ENCODE measurements at places on chromosomes 2 and 18.

GRCh38 chr2:240209493-240209892, 69.0 kb upstream of the OTOS start:
- ATAC-seq, result no peak

- no peak for ATAC-seq
These were observed 20.4 kb downstream of the PKP4 start for GRCh38 chr2:158477202-158477601.

- ATAC-seq, result no peak
These were observed 83.7 kb downstream of the CERKL start for GRCh38 chr2:181573140-181573736.

DNA sequence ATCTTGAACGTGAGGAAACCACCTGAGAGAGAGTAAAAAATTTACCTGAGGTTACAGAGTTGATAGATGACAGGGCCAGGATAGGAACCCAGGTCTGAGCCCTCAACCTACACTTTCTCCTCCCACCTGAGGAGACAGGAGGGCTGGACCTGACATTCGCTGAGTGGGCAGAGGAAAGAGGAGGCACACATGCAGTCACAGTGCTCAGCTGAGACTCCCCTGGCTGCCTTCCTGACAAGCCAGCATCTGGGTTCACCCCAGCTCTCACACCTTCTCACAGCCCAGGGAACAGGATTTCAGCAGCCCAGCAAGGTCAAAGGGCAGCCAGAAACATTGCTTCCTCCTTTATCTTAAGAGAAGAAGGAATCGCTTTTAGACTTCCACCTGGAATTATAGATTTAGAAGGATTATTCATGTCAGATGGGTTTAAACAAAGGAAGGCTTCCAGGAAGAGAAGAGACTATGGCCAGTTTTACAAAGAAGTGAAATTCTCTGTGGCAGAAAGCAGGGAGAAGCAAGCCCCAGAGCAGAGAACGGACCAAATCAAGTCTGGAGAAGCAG, 18.1 kb upstream of the PKDCC start:
- ATAC-seq, result no peak

GRCh38 chr2:39511605-39512433, 74.7 kb upstream of the MAP4K3 start:
- ATAC-seq, result no peak

DNA sequence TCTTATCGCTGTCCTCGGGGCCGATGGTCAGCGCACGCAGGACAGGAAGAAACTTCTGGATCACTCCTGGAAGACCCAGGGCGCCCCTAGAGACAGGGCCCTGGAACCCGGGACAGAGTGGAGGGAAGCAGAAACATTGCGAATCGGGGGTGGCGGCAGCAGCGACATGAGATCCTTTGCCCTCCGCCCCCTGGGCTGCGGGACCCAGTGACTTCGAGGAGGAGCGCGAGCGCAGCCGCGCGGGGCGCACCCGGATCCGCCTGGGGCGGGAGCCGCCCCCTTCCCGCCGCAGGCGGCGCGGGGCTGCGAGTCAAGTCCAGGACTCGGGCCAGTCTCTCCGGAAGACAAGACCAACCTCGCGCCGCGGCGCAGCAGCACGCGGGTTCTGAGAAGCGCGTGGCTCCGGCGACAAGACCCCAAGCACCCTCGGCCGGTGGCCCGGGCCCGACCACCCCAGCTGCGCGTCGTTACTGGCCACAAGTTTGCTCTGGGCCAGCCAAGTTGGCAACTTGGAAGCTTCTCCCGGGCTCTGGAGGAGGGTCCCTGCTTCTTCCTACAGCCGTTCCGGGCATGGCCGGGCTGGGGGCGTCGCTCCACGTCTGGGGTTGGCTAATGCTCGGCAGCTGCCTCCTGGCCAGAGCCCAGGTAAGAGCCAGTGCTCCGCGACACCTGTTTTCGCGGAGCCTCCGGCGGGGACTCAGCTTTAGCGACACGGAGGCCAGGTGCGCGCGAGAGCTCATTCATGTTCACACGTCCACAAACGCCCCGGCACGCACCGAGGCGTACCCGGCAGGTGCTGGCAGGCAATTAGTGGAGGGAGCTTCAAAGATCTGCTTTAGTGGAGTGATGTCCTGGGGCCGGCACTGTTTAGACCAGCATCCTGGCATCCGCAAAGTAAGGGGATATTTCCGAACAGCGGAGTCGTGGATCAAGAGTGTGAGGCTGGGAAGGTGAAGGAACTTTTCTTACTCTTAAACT, at the start of gene PTH2R:
Gene PTH2R, plus strand, starts transcription at position 319 of the 978 bp plus-strand sequence. Its CDS starts 252 bp downstream, at position 571.
- no peak for ATAC-seq

DNA sequence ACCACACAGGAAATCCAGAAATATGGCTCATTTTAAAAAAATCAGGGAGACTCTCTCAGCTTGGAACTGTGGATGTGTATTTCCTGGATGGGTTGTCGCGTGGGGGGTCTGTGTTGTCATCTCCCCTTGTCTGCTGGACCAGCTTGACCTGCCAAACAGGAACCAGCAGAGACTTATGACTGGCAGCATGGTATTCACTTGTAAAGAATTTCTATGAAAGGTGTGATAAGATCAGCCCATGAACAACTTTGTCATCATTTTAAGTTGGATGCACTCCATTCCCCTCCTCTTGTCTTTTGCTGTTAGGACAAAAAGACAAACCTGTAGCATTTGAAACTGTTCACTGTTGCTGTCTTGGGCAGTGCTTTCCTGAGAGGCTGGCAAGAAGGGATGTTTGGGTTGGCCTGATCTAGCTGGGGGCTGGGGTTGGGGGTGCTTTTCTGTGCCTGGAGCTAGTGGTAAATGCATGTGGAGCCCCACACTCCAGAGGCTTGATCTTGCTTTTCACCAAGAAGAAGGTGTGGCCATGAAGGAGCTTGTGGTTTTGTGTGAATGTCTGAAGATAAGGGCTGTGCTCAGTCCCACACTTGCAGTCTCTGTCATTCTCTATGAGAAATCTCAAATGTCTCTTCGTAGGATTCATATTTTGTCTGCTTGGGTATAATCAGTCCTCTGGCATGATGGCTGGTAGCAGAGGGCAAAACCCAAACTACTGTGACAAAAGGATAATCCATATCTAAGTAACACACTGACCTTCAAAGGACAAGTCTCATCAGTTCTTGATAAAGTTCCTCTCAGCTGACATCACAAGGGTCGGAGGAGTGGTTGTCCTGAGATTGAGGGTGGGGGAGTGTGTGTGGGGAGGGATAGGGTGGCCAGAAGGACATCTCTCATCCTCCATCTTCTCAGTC, 39.0 kb downstream of the RALB start:
- ATAC-seq, result no peak

DNA sequence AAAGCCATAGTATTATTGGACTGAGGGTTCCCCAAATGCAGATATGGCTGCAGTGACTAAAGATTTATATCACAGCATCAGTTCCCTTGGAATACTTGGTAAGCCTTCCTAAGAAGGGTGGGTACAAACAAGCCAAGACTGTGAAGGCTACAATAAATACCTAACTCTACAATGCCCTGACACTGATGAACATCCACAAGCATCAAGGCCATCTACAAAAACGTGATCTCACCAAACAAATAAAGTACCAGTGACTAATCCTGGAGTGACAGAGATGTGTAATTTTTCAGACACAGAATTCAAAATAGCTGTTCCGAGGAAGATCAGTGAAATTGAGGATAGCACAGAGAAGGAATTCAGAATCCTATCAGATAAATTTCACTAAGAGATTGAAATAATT, 254.5 kb downstream of the PARD3B start:
- ATAC-seq, result no peak

- ATAC-seq, result no peak
These were observed 231.6 kb downstream of the BCL11A start for GRCh38 chr2:60321816-60322215.

DNA sequence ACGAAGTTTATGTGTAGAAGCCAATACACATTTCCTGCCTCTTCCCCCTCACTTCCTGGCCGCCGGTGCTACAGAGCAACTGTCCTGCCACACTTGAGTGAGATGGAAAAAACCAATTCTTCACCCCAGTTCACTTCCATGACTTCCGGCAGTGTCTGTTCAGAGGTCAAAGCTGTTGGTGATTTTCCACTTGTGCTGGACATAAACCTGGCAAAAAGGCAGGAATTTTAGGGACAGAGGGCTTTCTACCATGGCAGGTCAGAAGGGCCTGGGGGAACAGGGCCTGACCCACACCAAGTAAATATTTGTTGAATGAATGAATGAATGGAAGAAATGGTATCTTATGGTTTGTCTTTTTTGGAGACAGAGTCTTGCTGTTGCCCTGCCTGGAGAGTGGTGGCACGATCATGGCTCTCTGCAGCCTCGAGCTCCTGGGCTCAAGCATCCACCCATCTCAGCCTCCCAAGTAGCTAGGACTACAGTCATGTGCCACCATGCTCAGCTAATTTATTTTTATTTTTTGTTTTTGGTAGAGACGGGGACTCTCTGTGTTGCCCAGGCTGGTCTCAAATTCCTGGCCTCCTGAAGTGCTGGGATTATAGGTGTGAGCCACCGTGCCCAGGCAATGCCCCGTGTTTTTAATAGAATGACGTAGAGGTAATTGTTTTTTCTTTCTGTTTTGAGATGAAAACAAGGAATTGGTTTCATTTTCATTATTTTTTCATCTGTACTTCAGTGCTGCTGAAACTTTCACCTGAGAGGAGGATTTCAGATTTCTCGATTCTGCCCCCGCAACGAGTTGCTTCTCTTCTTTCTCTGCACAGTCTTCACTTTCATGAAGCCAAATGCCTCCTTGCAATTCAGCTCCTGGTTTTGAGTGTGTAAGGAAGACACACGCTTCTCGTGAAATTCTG, 48.0 kb upstream of the LPIN2 start:
- no peak for ATAC-seq

DNA sequence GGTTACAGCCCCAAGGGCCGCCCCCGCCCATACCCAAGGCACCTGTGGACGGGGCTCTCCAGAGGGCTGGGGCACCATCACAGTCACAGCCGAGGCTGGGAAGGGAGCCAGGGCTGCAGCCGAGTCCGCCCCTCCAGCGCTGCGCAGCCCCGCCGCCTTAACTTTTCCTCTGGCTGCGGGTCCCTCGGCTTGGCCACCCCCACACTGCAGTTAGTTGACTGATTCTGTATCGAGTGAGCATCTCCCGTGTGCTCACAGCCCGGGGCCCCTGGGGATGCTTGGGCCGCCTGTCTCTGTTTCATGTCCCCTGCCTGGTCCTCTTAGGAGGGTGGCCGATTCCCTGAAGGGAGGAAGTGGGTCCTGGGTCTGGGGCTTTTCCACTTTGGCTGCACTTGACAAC, 33.7 kb downstream of the EMILIN2 start:
- no peak for ATAC-seq

GRCh38 chr2:27118525-27119329, at the start of gene CGREF1:
Gene CGREF1, minus strand, starts transcription at chr2:27119128. Its CDS starts 14,762 bp downstream, at chr2:27104366.
- ATAC-seq, result no peak

DNA sequence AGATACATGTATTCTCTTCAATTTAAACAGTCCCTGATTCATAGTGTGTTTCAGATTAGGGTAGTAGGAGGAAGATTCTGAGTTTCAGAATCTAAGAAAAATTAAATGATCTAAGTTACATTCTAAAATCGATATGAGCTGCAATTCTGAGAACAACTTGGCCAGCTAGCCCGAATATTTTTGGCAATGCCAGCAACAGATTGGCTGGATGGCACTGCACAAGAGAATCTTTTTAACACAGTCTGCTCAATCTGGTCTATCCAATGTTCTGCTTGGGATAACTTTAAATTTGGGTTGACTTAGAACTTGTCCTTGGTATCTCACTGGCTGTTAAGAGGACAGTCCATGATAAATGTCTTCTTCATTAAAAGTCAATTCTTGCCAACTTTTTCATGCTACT, 853.9 kb downstream of the NRXN1 start:
- ATAC-seq, result no peak

DNA sequence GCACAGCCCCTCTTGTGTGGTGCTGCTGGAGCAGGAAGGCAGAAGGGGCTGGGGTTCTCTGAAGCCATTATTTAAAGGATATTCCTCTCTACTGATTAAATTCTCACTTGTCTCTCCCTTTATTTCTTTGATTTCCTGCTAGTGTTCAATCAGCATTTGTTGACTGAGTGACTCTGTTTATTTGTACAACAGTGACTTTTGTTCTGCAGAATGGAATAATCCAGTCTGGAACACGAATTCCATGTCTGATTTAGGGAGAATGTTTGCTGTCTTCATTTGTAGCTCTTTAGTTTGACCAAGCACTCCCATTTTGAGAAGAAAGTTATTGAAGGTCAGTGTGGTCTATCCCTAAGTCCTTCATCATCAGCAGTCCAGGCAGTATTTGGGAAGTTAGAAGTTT, 141.2 kb downstream of the SETBP1 start:
- no peak for ATAC-seq

DNA sequence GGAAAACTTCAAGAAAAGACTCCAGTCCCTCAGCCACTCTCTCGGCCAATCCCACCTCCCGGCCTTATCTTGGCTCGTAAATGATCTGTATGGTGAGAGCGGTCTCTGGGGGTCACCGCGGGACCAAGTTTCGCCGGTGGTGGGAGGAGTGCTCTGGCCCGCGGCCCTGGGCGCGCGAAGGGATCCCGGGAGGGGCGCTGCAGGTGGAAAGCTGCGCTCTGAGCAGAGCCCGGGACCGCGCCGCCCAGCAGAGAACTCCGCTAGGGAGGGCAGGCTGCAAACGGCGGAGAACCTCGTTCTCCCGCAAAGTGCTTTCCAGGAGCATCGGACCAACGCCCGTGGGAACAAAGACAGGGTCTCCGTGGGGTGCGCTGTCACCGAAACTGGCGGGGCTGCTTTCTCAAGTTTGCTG, 622 bp downstream of the LRP2 start:
- no peak for ATAC-seq

GRCh38 chr2:37987098-37987775, 62.1 kb downstream of the RMDN2 start:
- no peak for ATAC-seq

DNA sequence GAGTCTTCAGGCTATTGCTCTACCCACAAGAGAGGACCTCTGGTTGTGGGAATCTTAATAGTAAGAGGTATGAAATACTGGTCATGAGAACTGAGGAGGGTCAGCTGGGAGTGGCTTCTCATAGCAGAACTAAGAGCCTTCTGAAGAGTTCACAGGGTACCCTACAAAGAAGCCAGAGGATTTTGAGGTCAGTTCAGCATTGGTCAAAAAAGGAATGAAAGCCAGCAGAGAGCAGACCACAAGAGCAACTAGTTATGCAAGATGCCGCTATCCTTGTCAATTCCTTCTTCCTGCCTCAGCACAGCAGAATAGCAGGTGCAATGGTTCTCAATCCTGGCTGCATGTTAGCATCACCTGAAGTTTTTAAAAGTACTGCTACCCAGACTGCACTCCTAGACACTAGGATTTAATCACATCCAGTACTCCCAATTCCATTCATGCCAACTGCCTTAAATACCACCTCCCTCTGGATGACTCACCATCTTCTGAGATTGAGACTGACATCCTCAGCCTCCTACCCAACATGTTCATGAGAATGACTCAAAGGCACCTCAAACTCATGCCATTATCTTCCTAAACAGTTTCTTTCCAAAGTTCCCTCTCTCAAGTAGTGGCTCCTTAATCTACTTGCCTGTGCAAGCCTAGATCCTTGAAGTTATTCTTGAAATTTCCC, 81.0 kb upstream of the RBMS1 start:
- ATAC-seq, result no peak

- peak; percentile 91 for ATAC-seq
These were observed 32.2 kb downstream of the QPCT start for GRCh38 chr2:37376421-37377186.

Data from stimulated activated memory B cell treated with anti-CD40 and anti-IgM and Interleukin-4, amounts not matched to agents 10 μg/mL and 1 μg/mL and 100 μg/mL, for 72 hours (primary cell).